SHP77 (cell line): ENCODE measurements at places on chromosomes 1 and 21.
A peak's percentile ranks its signal among the peaks of the same experiment; 100 is the strongest.

- DNase-seq, result no peak
Observed at GRCh38 chr21:43811262-43812105, 22.1 kb downstream of the RRP1 start.

DNA sequence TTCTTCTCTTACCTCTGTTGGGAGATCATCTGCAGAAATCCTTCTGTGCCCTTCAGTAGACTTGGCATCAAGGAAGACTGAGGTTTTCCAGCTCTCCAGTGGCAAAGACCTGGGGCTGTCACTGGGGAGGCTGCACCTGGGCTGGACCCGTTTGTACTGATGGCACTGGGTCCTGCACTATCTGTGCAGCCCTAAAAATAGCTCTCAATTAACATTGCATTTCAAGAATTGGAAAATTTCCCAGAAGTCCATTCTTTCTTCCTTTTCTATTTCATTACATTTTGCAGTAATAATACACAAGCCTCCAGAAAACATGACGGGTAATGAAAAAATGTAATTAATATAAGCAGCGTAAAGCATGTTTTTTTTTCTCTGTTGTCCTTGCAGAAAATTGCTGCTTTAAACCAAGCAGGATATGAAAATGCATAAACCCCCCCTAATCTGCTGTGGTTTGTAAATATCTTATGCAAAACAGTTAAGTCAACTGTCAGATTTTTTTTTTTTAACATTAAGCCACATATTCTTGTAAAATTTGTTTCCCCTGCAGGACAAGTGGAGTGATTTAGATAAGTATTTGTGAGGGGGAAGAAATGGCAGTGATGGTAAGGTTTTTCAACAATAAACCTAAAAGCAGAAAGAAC lies 64.9 kb downstream of the LMO4 start:
- no peak for DNase-seq

GRCh38 chr1:206774093-206774492 lies 1.8 kb upstream of the IL10 start:
- no peak for DNase-seq

- DNase-seq, result peak; percentile 49
Observed at GRCh38 chr1:241391926-241392710, 35.1 kb upstream of the RGS7 start.

DNA sequence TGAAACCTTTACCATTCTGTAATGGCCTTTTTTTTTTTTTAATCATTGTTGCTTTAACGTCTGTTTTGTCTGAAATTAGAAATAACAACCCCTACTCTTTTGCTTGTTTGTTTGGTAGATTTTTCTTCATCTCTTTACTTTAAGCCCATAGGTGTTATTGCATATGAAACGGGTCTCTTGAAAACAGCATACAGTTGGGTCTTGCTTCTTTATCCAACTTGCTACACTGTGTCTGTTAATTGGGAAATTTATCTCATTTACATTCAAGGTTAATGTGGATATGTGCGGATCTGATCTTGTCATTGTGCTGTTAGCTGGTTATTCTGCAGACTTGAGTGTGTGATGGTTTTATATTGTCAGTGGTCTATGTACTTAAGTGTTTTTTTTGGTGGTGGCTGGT lies 78.9 kb upstream of the COP1 start:
- DNase-seq, result no peak

DNA sequence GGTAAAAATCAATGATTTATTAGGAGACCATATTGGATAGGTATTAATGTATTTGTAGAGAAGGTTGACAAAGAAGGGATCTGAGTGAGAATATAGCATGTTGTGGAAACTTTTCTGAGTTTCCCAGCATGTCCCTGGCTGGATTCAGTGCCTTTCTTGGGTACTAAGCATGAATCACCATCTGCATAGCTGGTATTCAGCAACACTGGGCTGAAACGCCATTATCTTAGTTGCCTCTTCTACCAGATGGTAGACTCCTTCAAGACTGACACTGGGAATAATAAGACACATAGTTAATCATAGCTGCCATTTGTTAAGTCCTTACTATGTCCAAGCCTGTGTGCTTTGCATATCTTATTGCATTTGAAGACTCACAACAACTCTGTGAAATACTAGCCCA lies 45.5 kb downstream of the ATP5PF start:
- DNase-seq, result no peak

GRCh38 chr21:32940079-32941014 lies 85.4 kb upstream of the OLIG2 start:
- no peak for DNase-seq

- DNase-seq, result no peak
Observed at GRCh38 chr1:197103300-197103699, 36.2 kb upstream of the F13B start.

DNA sequence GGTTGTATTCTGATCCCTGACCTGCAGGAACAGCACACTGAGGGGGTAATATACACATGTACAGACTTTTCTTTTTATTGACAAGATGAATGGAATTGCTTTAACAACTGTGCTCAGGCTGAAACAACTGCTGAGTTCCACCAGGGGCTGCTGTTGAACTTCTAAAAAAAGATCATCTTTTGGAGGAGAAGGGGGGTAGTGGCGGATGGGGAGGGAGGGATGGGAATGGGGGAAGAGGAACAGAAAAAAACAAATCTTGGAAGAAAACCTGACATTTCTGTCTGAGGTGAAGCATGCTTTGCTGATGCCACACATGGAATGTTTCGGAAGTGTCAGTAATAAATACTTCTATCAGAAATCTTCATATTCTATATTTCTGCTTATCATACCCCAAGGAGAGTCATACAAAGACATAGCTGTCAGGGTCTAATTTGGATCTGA lies 75.0 kb downstream of the RWDD3 start:
- DNase-seq, result peak; percentile 19

GRCh38 chr21:35491114-35491513 lies 442.0 kb upstream of the RUNX1 start:
- no peak for DNase-seq

DNA sequence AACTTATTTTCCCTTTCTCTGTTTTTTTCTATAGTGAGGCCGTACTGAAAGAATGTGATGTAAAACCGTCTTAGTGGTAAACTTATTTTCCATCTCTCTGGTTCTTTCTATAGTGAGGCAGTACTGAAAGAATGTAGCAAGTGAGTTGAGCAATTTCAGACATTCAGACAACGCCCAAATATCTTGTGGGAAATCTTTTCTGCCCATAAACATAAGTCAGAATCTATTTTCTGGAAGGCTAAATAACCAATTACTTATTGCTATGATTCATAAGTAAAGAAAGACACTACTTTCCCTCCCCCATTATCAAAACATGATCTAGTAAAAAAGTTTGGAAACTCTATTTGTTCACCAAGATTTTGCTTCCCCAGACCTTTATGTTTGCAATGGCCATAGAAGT lies 18.8 kb upstream of the SCCPDH start:
- no peak for DNase-seq

GRCh38 chr1:115091572-115091971 lies 2.3 kb upstream of the TSPAN2 start:
- DNase-seq, result no peak

DNA sequence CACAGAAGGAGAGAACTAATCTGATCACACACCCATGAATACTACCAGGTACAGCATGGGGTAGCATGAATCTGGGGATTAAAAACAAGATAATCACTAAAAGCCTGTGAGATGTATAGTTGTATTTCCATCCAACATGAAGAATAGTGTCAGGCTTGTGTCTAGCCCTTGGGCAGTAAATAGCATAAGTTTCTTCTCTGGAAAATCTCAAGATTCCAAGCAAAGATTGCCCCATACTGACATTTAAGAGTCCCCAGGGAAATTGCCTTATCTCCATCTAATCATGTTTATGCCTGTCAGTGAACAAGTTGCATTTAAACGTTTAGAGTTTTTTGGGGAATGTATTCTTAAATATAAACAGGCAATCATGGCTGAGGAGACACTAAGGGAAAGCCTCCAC lies 109.2 kb upstream of the SERTAD4 start:
- no peak for DNase-seq

DNA sequence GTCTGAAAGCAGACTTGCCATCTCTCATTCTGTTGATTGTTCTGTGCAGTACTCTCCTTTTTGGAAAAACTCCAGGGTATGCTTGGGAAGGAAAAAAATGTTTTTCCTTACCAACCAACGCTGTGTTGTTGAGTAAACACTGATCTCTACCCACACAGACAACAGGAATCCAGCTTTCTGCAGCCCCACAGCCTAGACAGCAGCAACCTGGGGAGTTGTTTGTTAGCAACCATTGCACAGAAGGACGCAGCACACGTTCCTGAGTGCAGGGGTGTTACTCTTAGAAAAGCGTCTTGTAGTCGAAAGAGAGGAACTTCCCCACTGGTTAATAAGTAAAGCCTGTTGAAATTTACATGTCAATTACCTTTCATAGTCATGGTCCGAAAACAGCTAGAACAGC lies 56.6 kb downstream of the SMYD2 start:
- DNase-seq, result no peak

DNA sequence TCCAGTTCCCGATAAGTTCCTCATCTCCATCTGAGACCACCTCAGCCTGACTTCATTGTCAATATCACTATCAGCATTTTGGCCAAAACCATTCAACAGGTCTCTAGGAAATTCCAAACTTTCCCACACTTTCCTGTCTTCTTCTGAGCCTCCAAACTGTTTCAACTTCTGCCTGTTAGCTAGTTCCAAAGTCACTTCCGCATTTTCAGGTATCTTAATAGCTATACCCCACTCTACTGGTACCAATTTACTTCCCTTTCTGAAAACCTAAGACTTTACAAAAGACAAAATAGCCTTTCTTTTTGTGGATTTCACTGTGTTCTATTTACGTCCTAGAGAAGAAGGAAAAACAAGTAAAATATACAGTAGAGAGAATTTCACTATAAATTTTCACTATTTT lies 147.0 kb upstream of the FMN2 start:
- DNase-seq, result no peak

- no peak for DNase-seq
Observed at GRCh38 chr1:46221749-46222148, 18.6 kb downstream of the LURAP1 start.

GRCh38 chr21:38965241-38965640 lies 159.5 kb downstream of the ETS2 start:
- peak; percentile 59 for DNase-seq

GRCh38 chr1:16155537-16156410 lies at the start of gene EPHA2:
Gene EPHA2 (minus strand): TSS chr1:16156069. CDS start chr1:16155932, 137 bp downstream.
- DNase-seq, result no peak

DNA sequence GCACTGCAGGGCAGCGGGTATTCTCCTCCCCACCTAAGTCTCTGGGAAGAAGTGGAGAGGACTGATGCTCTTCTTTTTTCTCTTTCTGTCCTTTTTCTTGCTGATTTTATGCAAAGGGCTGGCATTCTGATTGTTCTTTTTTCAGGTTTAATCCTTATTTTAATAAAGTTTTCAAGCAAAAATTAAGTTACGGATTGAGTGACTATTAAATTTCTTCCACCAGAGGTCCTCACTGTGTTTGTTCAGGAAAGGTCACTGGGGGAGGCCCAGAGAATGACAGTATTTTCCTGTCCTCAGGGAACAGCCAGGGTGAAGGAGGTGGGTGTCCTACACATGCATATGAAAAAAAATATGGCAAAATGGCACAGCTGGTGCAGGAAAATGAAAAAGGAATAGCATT lies 4.4 kb upstream of the ELF3 start:
- peak; percentile 24 for DNase-seq

DNA sequence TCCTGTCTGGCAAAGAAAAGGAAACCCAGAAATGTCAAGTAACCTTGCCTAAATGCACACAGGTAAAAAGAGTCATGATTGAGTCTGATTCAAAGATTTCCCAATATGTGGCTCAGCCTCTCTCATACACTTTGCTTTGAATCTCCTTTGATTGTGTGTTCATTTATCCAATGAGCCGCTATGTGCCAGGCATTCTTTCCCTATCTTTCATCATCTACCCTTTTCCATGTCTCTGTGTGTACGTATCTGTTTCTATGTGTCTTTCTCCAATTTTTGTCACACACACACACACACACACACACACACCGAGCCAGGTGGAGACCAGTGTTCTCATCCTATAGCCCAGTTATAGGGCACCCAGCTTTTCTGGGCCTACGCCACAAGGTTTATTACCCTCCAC lies 35.7 kb upstream of the BCL9 start:
- DNase-seq, result no peak

DNA sequence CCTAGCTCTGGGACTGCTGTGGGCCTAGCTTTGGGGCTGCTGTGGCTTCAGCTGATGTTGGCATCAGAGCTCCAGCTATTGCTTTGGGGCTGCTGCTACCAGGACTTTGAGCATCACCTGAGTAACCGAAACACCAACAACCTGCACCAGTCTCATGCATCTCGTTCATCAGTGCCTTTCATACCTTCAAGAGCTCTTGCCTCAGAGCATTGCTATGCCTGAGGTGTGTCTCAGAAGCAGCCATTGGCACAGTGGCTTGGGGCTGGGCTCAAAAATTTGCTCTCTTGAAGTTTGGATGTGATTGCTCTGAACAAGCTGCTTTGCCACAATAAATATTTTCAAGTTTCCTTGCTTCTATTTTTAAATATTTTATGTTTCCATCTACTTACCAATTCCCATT lies 6.7 kb upstream of the LCE2D start:
- no peak for DNase-seq

GRCh38 chr21:39523399-39523798 lies 71.6 kb downstream of the SH3BGR start:
- DNase-seq, result no peak

DNA sequence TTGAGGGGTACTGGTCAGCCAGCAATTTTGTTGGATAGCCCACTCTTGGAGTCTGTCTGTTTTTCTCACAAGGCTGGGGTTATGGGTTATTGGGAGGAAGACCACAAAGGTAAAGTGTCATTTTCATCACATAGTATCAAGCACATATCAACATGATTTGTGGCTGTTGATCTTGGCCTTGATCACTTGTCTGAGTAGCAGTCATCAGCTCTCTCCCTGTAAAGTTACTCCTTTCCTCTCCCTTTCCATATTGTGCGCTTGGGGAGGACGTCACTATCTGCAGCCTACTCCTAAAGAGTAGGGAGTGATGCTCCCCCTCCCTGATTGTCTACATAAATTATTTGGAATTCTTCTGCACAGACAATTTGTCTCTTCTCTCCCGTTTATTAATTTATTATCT lies 1.8 kb upstream of the ZNF362 start:
- no peak for DNase-seq

DNA sequence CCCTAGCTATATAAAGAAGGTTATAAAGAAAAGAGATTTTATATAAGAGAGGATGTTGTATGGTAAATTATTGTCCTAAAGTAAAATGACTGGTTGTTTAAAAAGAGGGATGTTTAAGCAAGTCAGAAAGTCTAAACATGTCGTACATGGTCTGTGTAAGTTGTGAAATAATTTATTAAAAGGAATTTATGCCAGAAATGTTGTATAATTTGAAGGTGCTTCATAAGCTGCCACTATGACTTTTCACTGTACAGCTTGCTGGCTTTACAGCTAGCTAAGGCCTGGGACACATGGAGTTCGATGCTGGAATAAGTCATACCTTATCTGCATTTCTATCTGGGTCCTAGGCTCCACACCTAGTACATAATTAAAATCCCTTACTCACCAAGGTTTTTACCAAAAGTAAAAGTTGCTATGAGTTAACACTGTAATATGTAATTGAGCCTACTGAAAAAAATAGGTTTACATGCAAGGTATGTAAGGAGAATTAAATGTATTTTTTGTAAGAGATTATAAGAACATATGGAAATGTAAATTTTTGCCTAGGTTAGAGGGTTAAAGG lies 59.0 kb upstream of the EDEM3 start:
- no peak for DNase-seq

- DNase-seq, result no peak
Observed at GRCh38 chr1:206808615-206809014, 36.3 kb upstream of the IL10 start.
